ENCODE measurements at places on chromosomes 5 and 9.

GRCh38 chr9:77099388-77099787, 77.9 kb upstream of the VPS13A start:
- DNase-seq = no peak

DNA sequence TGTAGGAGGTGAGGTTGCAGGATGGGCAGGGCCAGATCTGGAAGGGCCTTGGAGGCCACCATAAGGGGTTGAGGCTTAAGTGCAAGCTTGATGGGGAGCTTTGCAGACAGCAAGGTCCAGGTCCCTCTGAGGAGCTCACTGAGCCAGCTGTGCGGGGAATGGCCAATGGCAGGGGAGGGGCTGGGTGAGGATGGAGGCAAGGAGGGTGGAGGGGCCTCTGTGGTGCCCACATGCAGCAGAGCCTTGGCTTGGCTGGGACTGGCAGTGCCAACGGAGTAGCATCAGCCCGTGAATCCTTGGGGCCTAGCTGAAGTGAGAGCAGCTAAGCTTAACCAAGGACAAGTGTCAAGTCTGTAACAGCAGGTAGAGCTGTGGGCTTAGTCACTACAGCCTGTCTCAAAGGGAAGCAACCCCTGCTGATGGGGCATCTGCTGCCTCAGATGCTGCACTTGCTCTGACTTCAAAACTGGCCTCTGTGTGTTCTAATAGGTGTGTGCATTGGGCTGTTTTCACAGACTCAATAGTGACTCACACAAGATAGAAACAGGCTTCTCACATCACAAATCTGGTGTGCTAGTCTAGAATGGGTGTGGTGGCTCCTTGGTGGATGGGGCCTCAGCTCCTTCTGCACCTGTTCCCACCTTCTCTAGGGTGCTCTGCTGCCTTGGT, 16.3 kb downstream of the GALNT12 start:
- DNase-seq = no peak

GRCh38 chr5:135271533-135272310, 127.3 kb downstream of the MACROH2A1 start:
- DNase-seq = no peak

- DNase-seq = no peak
These were observed 547.5 kb downstream of the ELAVL2 start for GRCh38 chr9:23278561-23278960.

DNA sequence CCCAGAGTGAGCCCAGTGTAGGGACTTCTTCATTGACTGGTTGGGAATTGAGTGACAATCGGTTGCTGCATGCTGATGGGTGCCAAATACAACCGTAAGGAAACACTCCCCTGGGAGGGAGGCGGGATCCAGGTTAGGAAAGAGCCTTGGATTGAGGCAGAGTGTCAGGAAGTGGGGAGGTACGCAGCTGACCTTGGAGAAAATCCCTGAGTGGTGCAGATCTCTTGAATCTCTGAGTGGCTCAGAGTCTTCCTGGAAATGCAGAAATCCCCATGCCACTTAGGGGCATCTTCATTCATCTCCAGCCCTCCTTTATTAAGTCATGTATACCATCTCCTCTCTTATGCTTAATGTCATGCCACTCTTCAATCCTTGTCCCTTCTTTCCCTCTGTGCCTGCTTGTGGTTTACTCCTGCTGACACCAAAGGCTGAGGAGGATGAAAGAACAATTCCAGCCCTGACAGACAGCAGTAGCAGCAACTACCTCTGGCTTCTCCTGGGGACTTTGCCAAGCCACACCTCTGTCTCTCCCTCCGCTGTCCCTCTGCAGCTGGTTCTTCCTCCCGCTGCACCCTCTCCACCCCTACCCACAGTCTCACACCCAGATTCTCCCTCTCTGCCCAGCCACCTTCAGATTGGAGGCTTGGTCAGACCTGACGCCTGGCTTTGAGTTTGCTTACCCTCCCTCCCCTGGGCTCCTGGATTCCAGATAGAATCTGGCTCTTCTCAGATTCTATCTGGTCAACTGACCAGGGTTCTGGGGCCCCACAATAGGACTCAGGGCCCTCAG, 14.1 kb upstream of the LCP2 start:
- DNase-seq = no peak

DNA sequence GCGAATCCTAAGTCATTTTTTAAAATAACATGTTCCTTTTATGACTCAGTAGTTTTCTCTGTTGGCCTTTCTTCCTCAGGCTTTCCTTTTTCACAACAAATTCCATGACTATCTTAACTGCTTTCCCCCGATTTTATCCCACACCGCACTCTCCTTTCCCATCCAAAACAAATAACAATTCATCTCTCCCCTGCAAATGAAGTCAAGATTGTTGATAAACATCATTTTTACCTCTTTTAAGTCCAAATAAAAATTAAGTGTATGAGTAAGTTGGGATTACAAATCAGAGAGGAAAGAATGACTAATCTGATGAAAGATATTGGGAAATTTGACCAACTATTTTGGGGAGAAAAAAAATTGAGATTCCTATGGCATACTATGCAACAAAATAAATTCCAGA, 47.3 kb downstream of the SEC61B start:
- DNase-seq = no peak

DNA sequence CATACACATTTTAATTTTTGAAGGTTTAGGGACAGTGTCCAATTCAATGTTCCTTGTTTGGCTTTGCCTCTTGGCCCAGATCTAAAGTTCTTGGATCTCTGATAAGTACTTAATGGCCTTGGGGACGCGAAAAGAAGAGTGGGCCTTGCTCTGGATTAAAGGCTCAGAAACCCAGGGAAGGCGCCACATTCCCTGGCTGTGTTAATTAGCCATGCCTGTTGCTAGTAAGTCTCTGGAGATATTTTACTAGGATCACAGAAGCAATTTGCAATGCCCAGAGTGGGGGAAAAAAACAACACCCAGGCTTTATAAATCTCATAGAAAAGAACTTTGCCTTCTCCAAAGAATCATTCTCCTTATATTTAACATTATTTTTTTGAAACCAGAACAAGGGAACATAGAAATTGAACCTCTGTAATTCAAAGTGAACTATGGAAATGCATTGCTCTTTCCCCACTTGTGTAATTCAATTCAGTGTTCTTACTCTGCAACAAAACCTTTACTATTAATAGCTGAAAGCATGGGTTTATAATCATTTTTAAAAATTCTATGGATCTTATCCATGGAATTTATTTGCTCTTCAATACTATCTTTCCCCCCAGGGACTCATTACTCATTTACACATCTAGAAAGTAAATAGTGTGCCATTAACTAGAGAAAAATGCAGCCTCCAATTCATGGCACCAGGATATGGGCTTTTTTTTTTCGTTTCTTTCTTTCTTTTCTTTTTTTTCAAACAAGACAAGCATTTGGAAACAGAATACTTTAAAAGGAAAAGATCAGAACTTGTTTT, 172.2 kb upstream of the ANKRD55 start:
- DNase-seq = no peak

GRCh38 chr5:157530226-157530972, 45.2 kb downstream of the ADAM19 start:
- no peak for DNase-seq

DNA sequence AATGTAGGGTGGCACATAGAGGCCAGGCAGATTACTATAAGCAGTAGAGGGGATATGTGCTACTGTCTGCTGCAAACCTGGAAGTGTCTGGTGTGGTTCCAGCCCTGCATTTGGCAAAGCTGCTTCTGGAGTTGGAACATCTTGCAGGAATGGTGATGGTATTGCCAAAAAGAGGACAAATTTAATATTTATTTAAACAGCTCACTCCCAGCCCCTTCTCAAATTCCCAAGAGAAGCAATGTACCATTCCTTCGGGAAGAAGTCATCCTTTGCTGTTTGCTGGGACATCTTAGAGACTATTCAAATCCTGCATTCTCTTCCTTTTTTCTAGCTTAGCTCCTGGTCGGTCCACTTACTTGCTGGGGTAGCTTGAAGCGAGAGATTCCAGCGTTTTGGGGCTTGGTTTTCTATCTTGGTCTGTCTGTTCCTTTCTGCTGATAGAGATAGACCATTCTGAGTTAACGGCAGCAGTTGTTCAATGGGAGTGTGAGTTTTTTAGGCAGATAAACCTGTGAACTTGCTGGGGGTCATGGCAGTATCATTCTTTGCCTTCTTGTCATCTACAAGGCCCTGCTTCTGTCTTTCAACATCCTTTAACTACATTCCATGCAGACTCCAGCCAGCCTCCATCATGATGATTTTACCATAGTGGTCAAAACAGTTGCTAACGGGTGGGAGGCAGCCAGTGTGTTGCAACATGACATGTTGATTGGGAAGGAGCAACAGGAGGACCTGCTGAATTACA, 69.9 kb downstream of the RCL1 start:
- no peak for DNase-seq

DNA sequence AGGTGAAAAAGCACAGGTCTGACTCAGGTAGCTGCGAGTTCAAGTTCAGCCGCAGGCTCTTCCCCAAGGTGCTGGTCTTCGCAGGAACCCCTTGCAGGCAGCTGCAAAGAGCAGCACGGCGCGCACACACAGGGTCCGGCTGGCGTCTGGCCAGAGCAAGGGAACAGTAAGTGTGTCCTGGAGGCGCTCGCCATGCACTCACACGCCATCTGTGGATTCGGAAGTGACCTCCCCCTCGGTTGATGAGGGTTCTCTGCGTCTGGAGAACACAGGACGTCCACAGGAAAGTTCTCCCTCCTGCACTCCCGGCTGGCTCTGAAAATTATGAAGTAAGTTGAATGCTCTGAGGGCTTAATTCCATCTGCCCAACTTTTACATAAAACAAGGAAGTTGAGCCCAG, 14.0 kb upstream of the EGFL7 start:
- DNase-seq = no peak

- DNase-seq = no peak
These were observed 39.6 kb downstream of the TJP2 start for GRCh38 chr9:69213647-69214046.

DNA sequence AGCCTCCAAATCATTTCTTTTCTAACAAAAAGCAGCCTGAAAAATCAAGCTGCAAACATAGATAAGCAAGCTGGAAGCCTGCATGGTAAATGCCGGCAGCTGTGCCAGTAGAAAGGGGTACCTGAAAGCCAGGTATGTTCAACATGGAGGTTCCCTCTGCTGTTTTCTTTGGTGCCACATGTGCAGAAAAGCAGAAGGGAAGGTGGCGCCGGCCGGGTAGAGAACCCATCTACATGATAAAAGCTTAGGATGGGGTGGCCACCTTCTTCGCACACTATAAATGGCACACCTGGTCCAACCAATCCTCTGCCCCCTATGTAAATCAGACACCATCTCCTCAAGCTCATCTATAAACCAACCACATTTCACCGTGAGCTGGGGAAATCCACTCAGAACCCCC, 268.9 kb upstream of the IRX2 start:
- no peak for DNase-seq

- no peak for DNase-seq
These were observed 35.1 kb downstream of the DMXL1 start for GRCh38 chr5:119105971-119106370.

- no peak for DNase-seq
These were observed 21.0 kb downstream of the OSTF1 start for GRCh38 chr9:75109210-75109839.

DNA sequence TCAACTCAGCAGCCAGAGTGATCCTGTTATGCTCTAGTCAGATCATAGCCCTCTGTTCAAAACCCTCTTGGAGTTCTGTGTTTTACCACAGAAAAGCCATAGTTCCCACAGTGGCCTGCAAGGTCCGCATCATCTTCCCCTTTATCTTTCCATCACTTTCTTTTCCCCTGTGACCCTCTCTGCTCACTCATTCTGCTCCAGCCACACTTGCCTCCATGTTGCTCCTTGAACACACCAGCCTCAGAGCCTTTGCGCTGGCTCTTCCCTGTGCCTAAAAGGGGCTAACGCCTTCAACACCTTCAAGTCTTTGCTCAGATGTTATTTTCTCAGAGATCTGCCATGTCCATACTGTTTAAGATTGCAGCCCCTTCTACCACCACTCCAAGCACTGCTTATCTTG, 26.3 kb downstream of the CSF2 start:
- DNase-seq = no peak

GRCh38 chr5:116292321-116292720, 207.5 kb downstream of the COMMD10 start:
- DNase-seq = no peak

GRCh38 chr5:17440766-17441165, 57.3 kb upstream of the TAF11L2 start:
- DNase-seq = no peak

DNA sequence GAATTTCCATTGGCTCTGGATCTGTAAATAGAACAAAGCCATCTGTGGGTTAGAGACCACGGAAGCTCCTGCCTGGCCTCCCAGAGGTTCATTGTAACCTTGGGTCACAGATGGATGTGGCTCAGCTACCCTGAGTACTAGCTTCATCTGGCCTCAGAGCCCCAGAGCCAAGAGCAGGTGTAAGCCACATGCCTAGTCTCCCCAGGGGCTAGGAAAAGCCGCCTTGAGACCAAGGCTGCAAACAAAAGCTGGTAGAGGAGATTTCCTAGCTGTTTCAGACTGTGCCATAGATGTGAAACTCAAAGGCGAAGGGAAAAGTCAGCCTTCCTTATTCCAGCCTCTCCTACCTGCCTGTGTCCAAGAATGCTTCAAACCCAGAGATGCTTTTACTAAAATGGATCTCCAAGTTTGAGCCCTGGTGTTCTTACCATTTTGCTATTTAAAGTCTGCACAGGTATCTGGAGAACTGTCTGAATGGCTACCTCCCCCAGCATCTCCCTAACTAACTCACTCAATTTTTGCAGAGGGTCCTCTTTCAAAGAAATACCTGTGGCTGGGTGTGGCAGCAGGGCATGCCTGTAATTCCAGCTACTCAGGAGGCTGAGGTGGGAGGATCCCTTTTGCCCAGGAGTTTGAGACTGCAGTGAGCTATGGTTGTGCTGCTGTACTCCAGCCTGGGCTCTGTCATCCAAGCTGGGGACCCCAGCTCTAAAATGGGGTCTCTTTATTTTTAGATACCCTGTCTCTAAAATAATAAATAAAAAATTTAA, 42.3 kb upstream of the MAP1B start:
- DNase-seq = peak; percentile 46

- DNase-seq = no peak
These were observed 21.0 kb upstream of the EPB41L4A start for GRCh38 chr5:112440031-112440430.

- no peak for DNase-seq
These were observed 216.9 kb downstream of the C9orf50 start for GRCh38 chr9:129403779-129404620.

GRCh38 chr5:158629591-158630312, 470.0 kb downstream of the EBF1 start:
- no peak for DNase-seq

- DNase-seq = no peak
These were observed 68.2 kb downstream of the BARX1 start for GRCh38 chr9:93886911-93887310.

Measured in NCI-H1694 treated with DMSO at 0.1 percent for 48 hours (cell line).